ENCODE measurements at places on chromosomes 16 and 17. TPM values are rescaled to one million over a fixed set of nuclear protein-coding genes. Genes with fewer than 3 reads are reported as not detected.

- DNase-seq = no peak
Measured at GRCh38 chr17:57868007-57868909, 18.4 kb upstream of the MRPS23 start.

DNA sequence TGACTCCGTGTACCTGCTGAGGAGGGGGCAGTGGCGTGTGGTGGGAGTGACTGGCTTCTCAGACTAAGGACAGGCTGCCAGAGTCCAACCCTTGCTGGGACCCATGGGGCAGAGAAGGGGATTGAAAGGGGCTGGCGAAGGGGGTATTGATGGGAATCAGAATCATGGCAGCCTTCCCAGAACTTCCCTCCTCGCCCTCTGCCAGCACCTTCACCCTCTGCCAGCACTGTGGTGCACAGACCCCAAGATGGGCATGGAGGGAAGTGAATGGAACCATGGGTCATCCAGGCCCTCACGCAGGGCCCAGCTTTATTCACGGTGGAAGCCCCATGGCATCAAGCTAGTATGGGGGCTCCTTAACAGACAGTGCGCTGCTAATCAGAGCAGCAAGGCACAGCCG, 76.8 kb downstream of the IRX5 start:
- DNase-seq = no peak

DNA sequence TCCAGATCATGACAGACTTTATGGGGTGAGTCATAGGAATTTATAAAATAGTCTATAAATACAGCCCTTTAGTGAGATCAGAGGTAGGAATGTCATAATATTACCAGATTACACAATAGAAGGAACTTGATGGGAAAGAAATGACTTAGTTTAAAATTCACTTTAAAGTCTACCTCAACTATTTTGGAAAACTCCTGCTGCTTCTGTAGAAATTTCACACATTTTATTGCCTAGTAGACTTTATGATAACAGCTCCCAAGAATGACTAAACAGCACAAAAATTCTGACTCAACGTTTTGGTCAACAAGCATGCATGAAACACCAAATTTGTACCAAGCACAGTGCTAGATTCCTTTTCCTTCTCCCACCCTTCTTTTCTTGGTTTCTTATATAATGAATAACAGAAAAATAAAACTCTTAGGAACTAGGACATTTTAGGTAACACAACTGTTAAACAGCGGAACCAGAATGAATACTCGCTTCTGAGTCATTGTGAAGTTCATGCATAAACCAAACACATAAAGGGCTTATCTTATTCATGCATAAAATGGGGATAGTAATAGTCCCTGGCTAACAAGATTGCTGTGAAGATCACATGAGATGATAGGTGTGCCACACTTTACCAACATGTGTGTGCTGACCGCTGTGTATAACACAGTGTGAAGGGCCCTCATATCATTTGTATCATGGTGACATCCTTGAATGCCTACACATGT, 243.9 kb downstream of the CDH8 start:
- DNase-seq = no peak

Gene KCNJ18
- total RNA-seq = not detected

Gene PDILT
- total RNA-seq = not detected

Data from CD8-positive, alpha-beta memory T cell (primary cell).